ENCODE measurements at places on chromosomes 5 and 9. TPM values are rescaled to one million over a fixed set of nuclear protein-coding genes. Genes with fewer than 3 reads are reported as not detected.

DNA sequence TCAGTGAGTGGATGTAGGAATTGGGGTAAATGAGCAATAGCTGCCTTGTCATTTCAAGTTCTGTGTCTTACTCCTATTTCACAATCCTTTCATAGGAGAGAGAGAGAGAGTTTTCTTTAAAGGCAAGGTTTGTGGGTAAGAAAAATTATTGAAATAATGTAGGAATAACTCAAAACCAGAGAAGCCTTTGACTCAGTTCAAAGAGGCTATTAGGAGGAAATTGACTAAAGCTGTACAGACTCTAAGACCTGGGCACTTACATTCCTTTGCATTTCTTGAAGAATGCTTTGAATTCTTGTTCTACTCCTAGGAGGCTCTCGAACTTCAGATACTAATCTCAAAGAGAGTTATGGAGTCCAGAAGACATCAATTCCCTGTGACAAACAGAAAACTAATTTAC, 257.1 kb downstream of the FBXL7 start:
- peak; percentile 35 for DNase-seq

- no peak for DNase-seq
These were observed 30.8 kb upstream of the ALDH1A1 start for GRCh38 chr9:72983512-72984225.

Gene SLC1A1
- total RNA-seq: 3.7 TPM

DNA sequence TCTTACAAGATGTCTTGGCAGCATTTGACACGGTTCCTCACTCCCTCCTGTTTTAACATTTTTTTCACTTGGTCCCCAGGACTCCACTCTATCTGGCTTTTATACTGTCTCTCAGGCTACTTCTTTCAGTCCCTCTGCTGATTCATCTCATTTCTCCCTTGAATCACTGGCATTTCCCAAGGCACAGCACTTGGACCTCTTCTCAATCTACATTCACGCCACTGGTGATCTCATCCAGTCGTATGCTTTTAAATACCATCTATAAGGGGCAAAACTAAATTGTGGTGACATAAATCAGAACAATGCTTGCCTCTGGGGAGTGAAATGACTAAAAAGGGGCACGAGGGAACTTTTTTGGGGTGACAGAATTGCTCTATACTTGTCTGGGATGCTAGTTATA, 47.1 kb downstream of the MAPKAP1 start:
- DNase-seq: peak; percentile 76

GRCh38 chr5:59287884-59288283, 605.6 kb downstream of the PDE4D start:
- DNase-seq: no peak

GRCh38 chr5:87340716-87341115, 72.0 kb downstream of the CCNH start:
- peak; percentile 35 for DNase-seq
